Activated CD4-positive, alpha-beta T cell treated with anti-CD3 and anti-CD28 coated beads for 36 hours (primary cell): ENCODE measurements at places on chromosomes 3 and 15. TPM values are rescaled to one million over a fixed set of nuclear protein-coding genes. Genes with fewer than 3 reads are reported as not detected.

DNA sequence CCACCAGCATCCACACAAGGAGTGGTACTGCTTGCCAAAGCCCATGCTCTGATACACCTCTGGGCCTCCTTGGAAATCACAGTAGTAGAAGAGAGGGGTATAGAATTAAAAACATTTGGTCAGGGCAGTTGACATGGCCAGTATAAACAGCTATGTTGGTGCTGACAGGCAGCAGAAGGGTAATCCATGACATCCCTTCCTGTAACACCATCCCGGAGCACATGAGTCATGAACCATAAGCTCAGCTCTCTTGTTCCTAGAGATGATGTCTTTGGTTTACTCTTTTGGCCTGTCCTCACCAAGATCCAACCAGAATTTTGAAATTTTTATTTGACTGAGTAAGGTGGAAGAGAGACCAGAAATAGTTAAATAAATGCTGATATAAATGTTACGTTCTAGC lies 132.6 kb upstream of the CTDSPL start:
- no peak for DNase-seq

- DNase-seq: no peak
Observed at GRCh38 chr3:136939489-136939888, 18.3 kb upstream of the IL20RB start.

- no peak for DNase-seq
Observed at GRCh38 chr15:40163657-40164416, 3.0 kb downstream of the BUB1B start.

DNA sequence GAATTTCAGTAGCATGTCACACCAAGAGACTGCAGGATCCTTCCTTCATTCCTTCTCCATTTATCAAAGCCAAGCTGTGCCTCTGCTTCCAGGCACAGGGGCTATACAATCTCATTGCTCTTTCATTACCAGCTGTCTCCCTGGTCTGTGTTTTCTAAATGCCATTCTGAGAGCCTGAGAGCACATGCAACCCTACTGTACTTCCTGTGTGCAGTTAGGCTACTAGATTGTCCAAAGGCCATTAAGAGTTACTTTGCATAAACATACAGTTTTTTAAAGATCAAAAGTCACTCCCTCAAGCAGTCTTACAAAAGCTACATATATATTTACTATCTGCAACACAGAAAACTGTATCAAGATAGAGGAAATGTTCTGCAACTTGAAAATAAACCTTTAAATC lies 110.1 kb downstream of the CFAP44 start:
- DNase-seq: no peak

GRCh38 chr3:183435661-183436060 lies 7.2 kb upstream of the MCF2L2 start:
- DNase-seq: peak; percentile 51

DNA sequence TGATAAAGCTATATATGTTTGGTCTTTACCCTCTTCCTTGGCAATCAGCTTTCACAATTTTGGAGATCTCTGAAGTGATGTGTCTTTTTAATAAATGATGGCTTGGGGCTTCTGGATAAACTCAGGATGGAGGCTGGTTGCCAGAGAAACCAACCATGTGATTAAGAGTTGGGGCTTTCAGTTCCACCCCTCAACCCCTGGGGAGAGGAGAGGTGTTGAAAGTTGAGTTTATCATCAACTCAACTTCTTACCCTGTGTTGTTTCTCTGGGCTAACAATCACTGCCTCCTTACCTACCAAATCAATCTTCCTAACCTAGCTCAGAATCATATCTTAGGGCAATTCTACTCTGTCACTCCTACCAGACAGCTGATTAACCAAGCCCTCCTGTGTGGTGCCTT lies 735.8 kb downstream of the ZPLD1 start:
- DNase-seq: no peak

- no peak for DNase-seq
Observed at GRCh38 chr15:62109982-62110851, 43.4 kb downstream of the C2CD4A start.

GRCh38 chr15:29568840-29569532 lies 253.3 kb downstream of the TJP1 start:
- DNase-seq: peak; percentile 18

GRCh38 chr3:46472736-46473135 lies 8.0 kb upstream of the LTF start:
- no peak for DNase-seq

DNA sequence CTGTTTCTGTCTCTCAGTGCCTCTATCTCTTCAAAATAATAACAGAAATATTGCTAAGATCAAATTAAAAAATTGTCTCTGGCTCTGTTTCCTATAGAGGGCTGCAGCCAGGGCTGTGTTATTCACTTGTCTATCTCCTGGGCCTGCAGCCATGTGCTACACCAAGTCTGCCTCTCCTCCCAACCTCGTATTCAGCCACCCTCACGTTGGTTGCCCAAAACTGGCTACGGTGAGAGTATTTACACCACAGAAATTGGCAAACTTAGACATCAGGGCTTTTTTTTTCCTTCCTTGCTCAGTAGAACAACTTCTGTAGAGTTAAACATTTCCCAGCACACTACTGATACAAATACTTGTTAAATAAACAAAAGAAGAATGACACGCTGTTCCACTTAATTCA lies 320.9 kb upstream of the ICE2 start:
- peak; percentile 46 for DNase-seq

DNA sequence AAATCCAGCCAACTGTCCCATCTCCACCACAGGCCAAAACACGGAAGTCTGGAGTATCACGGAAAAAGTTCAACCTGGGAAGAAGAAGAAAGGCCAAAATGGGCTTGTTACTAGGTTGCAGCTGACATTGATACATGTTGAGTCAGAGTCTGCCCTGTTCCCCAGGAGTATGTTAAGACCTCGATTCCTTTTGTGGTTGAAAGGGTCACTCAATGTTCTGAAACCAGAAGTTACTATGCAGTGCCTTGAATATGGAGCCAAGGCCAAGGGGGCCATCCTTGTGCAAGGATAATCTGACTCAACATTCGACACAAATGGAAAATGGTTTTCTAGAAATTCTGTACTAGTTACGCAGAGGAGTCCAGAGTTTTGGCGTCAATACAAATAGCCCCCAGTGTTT lies 104.2 kb downstream of the DGKG start:
- no peak for DNase-seq

- DNase-seq: no peak
Observed at GRCh38 chr15:57780471-57780870, 74.0 kb downstream of the POLR2M start.

GRCh38 chr15:80777137-80777536 lies 2.0 kb upstream of the CEMIP start:
- DNase-seq: no peak

DNA sequence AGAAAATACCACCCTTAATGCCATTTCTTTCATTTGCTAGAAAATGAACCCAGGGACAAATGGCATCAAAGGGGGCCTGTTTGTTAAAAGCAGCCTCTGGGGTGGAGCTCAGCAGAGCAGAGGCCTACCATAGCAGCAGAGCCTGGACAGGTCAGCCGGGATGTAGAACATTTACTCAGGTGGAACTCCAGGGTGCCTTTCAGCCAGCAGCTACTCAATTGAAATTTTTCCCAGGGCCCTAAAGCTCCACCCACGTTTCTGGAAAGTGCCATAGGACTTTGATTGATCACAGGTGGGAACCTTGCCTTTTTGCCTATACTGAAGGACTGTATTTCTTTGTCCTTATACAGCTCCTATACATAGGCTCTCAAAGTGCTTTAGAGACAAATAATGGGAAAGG lies 74.5 kb upstream of the C15orf61 start:
- DNase-seq: no peak

DNA sequence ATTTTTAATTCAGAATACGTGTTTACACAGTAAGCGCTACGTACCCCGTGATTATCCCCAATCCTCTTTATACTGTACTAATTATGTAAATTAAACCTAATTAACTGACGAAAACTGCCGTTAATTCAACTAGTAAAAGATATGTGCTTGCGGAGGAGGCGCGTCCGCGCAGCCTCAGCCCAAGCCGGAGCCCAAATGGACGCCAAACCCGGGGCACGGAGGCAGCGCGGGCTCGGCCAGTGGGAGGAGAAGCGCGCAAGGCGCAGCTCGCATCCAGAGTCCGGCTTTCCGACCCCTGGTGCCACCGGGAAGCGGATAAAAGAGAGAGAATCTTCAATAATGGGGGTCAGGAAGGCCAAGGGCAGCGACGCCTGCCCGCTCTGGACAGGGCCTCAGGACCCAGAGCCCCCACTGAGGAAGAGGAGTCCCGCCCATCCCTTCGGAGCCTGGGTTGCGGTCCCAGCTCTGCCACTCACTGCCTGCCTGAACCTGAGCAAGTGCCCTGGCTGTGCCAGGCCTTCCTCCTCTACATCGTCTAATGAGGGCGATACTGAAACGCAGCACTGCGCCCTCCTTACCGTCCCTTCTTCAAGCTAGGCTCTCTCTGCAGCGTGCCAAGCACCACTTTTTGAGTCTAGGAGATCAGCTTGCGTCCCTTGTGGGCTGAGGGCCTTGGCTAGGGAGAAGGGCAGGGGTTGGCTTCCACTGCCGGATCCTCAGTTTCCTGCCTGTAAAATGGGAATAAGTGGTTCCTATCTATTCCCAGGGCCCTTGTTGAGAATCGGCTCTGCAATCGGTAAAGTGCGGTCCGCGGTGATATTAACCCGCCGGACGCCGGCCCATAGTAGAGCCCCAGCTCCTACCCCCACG lies 5.0 kb upstream of the SKOR1 start:
- no peak for DNase-seq

DNA sequence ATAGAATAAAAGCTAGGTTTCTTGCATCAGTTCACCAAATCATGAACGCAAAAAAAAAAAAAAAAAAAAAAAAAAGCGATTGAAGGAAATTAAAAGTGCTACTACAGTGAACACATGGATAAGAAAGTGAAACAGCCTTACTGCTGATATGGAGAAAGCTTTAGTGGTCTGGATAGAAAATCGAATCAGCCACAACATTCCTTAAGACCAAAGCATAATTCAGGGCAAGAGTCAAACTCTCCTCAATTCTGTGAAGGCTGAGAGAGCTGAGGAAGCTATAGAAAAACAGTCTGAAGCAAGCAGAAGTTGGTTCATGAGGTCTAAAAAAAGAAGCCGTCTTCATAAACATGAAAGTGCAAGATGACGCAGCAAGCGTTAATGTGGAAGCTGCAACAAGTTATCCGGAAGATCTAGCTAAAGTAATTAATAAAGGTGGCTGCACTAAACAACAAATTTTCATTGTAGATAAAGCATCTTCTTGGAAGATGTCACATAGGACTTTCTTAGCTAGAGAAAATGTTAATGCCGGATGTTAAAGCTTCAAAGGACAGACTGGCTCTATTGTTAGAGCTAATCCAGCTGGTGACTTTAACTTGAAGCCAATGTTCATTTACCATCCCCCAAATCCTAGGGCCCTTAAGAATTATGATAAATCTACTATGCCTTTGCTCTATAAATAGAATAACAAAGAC lies 19.2 kb downstream of the P3H2 start:
- DNase-seq: no peak

DNA sequence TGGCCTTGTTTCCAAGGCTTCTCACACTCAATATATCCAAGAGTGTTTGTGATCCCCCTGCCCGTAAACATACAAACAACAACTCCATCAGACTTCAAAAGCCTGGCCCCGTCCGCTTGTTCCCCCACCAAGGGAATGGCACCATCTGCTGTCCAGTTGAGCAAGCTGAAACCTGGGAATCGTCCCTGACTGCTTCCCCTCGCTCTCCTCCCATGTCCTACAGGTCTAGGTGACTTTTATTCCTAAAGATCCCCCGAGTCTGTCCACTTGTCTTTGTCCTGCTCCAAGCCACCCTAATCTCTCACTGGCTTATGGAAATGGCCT lies 27.9 kb upstream of the FAM174B start:
- peak; percentile 16 for DNase-seq

- peak; percentile 20 for DNase-seq
Observed at GRCh38 chr3:114274929-114275328, 18.9 kb upstream of the TIGIT start.

GRCh38 chr3:171532294-171532693 lies 72.1 kb upstream of the TNIK start:
- DNase-seq: no peak

DNA sequence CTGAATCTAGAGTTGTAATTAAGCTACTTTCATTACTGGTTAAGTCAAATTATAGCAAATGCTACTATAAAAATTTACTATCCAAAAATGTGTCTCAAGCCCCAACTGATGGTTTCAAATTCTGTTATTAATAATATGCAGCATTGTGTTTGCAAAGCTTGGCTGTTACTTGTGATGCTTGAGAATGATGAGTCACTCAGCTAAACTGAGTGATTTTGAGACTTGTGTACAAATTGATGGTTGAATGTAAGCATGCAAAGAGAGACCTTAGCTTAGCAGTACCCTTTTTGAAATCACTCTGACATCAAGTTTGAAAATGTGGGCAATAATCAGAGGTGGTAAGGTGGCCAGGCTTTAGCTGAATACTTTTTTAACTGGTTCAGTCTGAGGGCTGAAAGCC lies 27.6 kb downstream of the OPA1 start:
- no peak for DNase-seq

DNA sequence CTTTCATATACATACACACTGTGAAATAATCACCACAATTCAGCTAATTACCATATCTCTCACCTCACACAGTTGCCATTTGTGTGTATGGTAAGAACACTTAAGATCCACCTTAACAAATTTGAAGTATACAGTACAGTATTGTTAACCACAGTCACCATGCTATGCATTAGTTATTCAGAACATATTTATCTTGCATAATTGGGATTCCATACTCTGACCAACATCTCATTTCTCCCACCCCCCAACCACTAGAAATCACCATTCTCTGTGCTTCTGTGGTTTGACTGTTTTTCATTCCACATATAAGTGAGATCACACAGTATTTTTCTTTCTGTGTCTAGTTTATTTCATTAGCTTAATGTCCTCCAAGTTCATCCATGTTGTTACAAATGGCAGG lies 247.7 kb upstream of the CTNNB1 start:
- no peak for DNase-seq

Gene WDR48
- total RNA-seq: 33.3 TPM

Gene SPATA12
- not detected for total RNA-seq

Gene GADL1
- not detected for total RNA-seq

Gene LRIG1
- total RNA-seq: 22.7 TPM

Gene BSN
- total RNA-seq: 0.09 TPM

Gene TRAT1
- total RNA-seq: 17.2 TPM

Gene CHST13
- total RNA-seq: not detected

Gene ACTRT3
- 0.62 TPM for total RNA-seq

Gene CNTN4
- total RNA-seq: not detected

Gene SAMD7
- not detected for total RNA-seq

Gene FAM107A
- not detected for total RNA-seq

Gene LSAMP
- not detected for total RNA-seq

Gene KLF15
- total RNA-seq: 0.53 TPM

Gene PATL2
- 11.2 TPM for total RNA-seq

Gene NRROS
- total RNA-seq: 19.7 TPM

Gene CCR5
- 0.25 TPM for total RNA-seq
